Activated CD8-positive, alpha-beta memory T cell treated with anti-CD3 and anti-CD28 coated beads, Interleukin-2, amount 50 U/mL, for 4 hours (primary cell): ENCODE measurements at places on chromosomes 2 and 18.

- DNase-seq: peak; percentile 34
Measured at GRCh38 chr2:170716851-170717598, 1.9 kb downstream of the SP5 start.

DNA sequence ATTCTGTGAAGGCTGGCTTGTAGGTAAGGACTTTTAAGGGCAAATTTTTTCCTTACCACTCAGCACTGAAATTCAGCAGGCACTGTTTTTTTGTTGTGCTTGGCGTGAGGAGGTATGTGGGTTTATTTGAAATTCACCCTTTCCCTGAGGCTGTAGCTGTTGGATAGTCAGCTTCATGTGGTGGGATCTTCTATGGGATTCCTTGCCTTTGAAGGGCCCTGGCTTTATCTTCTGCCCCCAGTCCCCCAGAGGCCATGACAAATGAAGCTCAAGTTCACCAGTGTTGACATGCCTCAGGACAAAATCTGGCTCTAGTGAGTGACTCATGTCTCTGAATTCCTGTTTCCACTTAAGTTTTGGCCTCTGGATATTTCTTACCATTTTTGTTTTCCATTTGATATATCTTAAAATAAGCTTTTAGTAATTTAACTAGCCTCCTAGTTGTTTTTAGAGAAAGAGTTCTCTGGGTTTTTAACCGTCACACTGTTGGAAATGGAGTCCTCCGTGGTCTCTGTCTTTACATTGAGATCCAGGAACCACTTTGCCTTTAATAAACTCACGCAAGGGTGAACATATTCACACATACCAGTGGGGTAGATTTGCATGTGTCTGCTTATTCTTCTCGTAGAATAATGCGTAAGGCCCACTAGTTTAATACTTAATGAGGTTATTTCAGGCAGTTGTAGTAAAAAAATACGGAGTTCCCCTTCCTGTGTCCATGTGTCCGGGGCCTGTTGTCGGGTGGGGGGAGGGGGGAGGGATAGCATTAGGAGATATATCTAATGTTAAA lies 211.1 kb upstream of the FAM98A start:
- no peak for DNase-seq

GRCh38 chr2:11248-11941 lies 34.9 kb downstream of the FAM110C start:
- peak; percentile 58 for DNase-seq

DNA sequence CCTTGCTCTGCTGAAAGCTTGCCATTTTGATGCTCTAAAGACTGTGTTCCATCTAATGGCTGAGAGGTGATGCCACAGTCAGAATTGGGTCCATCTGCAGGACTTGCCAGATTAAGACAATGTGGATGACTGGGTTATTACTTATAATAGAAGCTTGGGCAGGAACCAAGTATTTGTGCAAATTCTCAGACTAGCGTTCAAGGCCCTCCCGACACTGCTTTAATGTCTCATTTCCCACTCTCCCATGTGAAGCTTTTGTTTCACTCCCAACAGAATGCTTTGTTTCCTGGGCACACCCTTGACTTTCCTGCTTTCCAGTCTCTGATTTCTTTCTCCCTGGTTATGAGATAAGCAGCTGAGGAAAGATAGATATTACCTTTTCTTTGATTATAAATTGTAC lies 215.8 kb downstream of the KCNS3 start:
- no peak for DNase-seq

DNA sequence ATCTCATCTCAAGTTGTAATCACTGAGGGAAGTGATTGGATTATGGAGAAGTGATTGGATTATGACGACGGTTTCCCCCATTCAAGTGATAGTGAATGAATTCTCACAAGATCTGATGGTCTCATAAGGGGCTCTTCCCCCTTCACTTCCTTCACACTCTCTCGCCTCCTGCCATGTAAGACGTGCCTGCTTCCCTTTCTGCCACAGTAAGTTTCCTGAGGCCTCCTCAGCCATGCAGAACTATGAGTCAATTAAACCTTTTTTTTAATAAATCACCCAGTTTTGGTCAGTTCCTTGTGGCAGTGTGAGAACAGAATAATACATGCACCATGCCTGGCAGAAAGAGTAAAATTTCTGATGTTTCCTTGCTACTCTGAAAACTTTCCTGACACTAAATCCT lies 36.6 kb downstream of the CEP68 start:
- DNase-seq: no peak

DNA sequence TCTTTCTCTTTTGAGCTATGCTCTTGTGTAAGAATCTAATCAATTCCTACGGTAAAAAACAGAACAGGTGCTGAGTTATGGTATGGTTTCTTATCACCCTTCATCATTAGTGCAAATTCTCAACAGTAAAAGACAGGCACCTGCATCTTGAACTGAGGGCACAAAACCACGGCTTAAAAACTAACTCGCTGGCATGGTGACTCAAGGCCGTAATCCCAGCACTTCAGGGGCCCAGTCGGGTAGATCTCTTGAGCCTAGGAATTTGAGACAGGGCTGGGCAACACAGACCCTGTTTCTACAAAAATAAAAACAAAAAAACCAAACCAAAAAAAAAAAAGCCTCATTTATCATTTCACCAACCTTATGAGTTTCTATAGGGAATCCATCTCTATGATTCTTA lies 33.3 kb downstream of the THAP4 start:
- no peak for DNase-seq
